Fibroblast of skin of back (primary cell): ENCODE measurements at places on chromosomes 2 and 18.
A peak's percentile ranks its signal among the peaks of the same experiment; 100 is the strongest.

- peak; percentile 100 for DNase-seq
These were observed 4.4 kb downstream of the CCL20 start for GRCh38 chr2:227817850-227818674.

- DNase-seq: no peak
These were observed 84.0 kb downstream of the POLR1A start for GRCh38 chr2:86021396-86022378.

GRCh38 chr18:30889519-30890301 lies 152.8 kb downstream of the DSC3 start:
- peak; percentile 1 for DNase-seq

- peak; percentile 7 for DNase-seq
These were observed 12.5 kb upstream of the GEMIN6 start for GRCh38 chr2:38765551-38765950.

DNA sequence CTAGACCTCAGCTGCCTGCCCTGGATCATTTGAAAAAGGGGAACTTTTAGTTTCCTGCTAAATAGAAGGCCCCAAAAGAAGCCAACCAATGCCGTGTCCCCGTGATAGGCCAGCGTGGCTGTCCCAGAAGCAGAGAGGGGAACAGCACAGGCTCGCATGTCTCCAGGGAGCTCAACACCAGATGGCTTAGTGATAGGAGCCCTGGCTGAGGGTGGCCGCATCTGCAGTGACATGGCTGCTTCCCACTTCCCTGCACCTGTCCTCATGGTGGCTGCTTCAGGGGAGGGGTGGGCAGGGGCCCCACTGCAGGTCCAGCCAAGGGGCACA lies 79.6 kb downstream of the MBP start:
- no peak for DNase-seq
